Activated naive CD8-positive, alpha-beta T cell treated with anti-CD3 and anti-CD28 coated beads, Interleukin-2, amount 50 U/mL, for 24 hours (primary cell): ENCODE measurements at places on chromosomes 7 and 10.

DNA sequence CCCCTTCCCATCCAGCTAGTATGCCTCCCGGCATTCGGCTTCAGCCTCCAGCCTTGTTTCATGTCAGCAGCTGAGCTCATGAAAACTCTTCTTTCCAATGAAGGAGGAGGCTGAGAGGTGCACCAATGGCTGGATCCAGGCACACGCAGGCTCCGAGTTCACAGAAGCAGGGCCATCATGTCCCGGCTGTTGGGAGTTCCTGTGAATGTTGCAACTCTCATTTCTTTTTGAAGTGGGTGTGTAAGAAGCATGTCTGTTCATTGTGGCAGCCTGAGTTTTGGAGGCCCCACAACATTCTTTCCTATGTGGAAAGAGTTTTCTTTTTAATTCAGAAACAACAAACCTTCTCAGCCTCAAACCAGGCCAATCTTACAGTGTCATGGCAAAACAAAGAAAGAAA, 89.7 kb downstream of the PTPRE start:
- no peak for DNase-seq

DNA sequence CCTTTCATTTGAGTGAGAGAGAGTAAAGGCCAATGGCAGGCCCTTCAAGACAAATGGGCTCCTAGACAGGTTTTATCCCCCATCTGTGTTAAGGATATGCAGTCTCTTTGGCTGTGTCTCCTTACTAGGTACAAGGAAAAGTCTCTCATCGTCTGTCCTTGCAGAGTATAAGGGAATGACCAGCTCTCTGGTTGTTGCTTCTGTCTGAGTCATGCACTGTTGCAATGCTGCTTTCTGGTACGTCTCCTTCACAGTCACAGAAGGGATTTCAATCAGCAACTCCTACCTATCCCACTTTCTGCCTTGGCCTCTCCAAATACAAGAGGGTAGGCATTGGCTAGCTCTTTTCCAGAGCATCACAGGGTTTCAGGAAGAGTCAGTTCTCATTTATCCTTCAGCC, 48.1 kb downstream of the CTTNBP2 start:
- DNase-seq, result no peak

DNA sequence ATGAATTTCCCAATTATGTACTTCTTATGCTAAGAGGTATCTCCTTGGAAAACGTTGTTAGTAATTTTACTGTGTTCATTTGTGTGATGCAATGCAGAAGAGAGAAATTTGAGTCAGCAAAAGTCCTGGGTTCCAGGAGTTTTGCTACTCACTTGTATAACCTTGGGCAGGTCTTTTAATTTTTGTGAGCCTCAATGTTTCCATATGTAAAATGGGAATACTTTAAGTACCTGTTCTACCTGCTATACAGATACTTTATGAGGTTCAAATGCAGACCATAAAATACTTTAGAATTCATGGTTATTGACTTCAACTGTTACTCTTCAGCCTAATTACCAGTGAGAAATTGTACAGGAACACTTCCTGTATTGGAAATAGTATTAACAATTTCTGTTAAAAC, 185.5 kb downstream of the MLLT10 start:
- no peak for DNase-seq

DNA sequence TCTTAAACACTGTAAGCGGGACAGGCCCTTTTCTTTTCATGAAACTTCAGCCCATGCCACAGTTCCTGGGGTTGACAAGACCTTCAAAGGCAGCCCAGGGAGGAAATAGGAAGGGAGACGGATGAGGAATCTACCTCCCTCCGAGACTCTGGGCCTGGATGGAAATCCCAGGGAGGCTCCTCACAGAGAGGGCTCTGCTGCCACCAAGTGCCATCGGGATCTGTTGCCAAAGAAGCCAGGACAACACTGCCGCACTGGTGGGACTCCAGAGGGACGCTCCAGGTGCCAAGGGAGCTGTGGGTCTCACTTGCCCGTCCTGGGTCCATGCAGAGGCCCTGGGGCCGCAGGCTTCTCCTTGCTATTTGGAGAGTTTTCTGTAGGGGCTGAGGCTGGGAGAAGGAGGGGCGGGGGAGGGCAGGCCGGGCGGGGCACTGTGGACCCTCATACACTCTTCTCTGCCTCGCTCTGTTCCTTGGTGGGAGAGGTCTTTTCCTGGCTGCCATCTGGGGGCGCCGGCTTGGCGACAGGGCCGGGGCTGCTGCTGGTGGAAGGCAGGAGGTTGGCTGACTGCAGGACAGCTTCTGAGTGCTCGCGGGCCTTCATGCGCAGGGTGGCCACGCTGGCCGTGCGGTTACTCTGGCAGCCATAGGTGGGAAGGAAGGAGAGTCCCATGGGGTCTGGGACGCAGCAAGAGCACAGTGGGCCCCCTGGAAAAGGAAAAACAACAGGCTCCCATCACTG, 30.0 kb downstream of the DRGX start:
- no peak for DNase-seq

- no peak for DNase-seq
Observed at GRCh38 chr7:19772841-19773760, at the start of gene TMEM196. TMEM196 (minus strand) TSS chr7:19773617; CDS start chr7:19772696, 921 bp downstream.

DNA sequence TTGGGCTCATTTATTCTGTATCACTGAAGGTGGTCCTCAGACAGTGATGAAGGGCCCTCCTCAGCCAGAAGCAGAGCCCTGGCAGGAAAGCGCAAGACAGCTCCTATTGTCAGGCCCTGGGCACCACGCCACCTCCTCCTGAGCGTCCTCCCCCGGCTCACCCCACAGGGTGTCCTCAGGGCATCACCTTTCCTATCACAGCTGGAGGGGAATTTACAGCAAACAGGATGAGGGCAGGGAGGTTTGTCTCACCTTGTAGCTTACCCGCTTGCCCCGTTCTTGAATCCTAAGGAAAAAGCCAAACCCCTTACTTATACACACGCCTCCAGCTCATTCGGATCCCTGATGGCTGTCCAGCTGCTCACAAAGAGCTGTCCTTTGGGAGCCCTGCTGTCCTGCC, 50.2 kb upstream of the LANCL2 start:
- DNase-seq, result no peak

- no peak for DNase-seq
Observed at GRCh38 chr7:95525503-95525902, 39.8 kb downstream of the ASB4 start.

DNA sequence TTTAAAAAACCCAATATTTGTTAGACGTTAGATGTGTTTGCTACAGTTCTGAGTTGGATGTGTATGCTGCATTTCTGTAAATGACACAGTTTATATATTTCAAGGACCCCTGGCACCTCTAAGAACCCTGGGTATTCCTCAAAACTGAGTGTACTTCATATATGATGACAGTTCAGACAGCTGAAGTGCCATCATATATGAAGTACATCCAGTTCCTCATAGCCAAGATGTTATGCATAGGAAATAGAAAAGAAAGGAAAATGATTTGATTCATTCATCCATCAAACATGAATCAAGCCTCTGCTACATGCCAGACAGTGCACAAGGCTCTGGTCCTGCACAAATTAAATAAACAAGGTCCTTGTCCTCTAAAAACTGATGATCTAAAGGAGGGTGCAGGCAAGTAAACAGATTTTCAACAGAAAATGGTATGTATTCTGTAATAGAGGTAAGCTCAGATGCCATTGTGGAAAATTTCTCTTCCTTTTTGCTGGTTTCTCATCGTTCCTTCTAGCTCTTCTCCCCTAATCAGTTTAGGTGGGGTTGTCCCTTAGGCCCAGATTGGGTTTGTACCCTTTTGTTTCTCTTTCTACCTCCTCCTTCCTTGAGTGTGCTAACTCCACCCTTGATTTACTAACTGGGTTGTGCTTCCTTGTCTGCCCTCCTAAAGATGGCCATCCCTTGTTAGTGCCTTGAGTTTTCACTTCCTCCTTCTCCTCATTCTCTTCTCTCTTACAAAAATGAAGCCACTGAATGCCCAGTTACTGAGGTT, 25.3 kb upstream of the SMIM30 start:
- DNase-seq, result no peak

GRCh38 chr10:49620286-49620810, 6.5 kb downstream of the CHAT start:
- no peak for DNase-seq

GRCh38 chr7:74193054-74193453, 16.8 kb upstream of the LAT2 start:
- DNase-seq, result no peak

DNA sequence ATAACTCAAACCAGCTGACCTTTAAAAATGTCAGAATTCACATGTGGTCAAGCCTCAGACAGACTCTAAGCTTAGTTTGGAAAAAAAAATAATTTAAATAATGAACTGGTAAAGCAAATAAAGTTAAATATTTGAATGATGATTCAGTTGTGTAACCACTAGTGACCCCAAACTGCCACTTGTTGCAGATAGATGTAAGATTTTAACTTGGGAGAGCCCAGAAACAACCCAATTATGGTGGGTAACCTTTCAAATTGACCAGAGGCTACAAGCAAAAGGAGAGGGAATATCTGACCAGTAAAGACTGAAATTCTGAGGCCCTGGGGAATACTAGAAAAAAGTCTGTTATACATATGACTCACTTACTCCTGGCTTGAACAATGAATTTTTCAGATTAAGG, 268.1 kb downstream of the HPSE2 start:
- no peak for DNase-seq

- DNase-seq, result no peak
Observed at GRCh38 chr10:132149271-132149670, 37.5 kb upstream of the DPYSL4 start.

GRCh38 chr10:128049226-128050120, 76.8 kb downstream of the MKI67 start:
- DNase-seq, result no peak

DNA sequence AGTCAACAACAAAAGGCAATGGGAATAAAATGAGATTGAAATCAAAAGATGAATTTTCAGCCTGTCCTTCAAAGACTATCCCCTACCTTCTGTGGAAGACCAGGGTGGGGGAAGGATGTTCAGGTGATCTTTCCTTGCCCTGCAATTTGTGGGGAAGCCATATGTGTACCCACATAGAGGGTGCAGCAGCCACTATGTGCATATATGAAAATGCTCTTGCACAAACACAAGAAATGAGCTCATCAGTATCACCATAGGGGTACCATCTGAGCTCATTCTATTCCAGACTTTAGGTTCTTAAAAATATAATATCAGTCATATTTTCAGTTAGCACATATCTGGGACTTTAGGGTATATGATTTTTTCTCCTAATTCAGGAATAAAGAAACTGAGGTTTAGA, 17.7 kb downstream of the GIMAP5 start:
- no peak for DNase-seq
